ENCODE measurements at places on chromosomes 6 and 20. TPM values are rescaled to one million over a fixed set of nuclear protein-coding genes. Genes with fewer than 3 reads are reported as not detected.

Gene PNPLA1
- total RNA-seq, result not detected

DNA sequence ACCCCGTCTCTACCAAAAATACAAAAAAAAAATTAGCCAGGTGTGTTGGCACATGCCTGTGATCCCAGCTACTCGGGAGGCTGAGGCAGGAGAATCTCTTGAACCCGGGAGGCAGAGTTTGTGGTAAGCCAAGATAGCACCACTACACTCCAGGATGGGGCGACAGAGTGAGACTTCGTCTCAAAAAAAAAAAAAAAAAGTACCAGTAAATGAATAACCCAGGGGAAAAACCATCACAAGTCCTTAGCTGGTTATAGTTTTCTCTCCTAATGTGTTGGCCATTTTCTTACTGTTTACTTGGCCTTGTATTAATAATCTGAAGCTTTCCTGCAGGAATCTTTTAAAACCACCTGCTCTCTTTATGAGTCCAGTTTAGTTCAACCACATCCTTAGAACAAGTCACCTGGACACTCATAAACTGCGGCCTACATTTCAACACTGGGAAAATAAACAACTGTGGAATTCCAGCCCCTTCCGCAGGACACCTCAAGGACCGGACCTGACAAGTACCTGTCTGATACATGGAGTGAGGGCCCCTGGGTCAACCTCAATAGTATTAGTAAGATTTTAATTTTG, 102.6 kb downstream of the ATP9A start:
- no peak for DNase-seq

GRCh38 chr6:33787346-33787953, 1.5 kb downstream of the LEMD2 start:
- no peak for DNase-seq

DNA sequence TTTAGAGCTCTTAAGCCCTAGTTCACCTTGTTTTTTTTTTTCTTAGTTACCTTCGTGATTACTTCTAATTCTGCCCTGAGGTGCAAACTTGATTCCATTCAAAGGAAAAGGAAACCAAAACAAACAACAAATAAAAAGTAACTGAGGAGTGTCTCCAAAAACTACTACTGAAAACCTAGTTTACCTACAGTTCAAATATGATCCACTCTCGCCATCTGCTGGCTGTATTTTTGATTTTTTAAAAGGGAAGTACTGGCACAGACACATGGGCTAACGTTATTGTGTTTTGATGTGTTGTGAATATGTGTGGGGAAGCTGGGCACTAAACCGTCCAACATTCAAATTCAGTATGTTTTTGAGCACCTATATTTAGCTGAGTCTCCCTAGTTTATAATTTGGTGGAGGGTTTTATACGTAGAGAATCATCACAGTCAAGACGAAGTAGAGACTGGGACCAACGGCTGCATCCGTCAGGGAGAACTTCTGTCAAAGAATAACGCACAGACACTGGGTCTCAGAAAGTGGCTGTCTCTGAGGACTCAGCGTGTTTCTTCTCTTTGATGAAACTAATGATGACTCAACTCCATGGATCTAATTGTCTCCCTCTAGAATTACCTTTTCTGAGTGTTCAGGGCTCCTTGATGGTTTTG, 373.5 kb upstream of the BTBD3 start:
- DNase-seq, result no peak

DNA sequence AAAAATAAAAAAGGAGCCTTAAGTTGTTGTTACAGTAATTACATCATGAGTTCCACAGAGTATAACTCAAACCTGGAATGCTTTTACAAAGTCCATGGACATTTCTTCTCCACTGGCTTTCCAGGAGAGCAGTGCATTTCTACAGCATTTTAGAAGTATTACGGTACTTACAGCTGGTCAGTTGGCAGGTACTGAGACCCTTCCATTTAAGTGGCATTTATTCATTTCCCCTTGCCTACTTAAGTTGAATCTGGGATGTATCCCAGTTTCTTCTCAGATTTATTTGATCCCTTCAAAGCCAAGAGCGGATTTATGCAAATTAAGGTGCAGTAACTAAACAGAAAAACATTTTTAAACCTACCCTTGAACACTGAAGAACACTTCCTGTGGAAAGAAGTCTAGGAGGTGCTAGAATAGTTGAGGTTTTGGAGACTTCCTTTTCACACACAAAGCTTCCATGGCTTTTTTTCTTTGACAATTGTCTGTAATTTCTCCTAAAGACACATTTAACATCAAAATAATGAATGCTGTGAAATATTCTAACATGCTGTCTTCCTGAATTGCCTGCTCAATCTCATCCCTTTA, 3.4 kb downstream of the PRDM13 start:
- DNase-seq, result no peak

DNA sequence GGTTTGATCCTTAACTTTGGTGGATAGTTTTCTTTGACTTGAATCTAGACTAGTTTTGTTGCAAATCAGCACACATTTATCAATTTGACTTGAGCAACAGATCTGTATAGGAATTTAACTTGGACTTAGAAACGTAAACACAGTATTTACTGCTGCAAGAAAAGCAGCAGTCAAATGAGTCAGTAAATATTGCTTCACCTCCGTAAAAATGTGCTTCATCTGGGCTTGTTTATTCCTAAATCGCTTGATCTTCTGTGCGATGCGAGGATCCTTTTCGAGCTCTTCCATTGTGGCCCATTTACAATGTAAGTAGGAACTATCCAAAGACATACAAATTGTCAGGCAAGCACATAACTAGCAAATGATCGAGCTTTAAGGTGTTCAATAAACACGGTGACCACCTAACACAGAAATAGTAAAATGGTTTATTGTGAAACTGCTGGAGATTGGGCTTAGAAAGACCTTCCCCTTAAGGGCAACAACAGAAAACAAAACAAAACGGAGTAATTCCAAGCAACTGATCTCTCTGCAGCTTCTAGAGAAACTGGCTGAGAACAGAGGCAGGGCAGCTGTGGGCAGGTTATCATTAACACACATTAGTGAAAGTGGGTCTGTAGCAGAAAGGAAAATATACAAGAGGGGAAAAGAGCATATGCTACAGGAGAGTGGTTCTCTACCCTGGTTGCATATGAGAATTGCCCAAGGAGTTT, 120.8 kb downstream of the CHD6 start:
- no peak for DNase-seq

GRCh38 chr20:6178537-6178936, 55.7 kb upstream of the FERMT1 start:
- no peak for DNase-seq
